ENCODE measurements at places on chromosomes 4 and X. TPM values are rescaled to one million over a fixed set of nuclear protein-coding genes. Genes with fewer than 3 reads are reported as not detected.

- H3K4me1 ChIP-seq = no peaks in the 10 kb centered on the region
- no peaks in the 10 kb centered on the region for H3K36me3 ChIP-seq
- H3K27ac ChIP-seq = no peak overlapping the region
- H3K4me3 ChIP-seq = no peak overlapping the region
- H3K27me3 ChIP-seq = no peaks in the 10 kb centered on the region
- no peak for DNase-seq
These were observed 20.9 kb upstream of the KLHL8 start for GRCh38 chr4:87241336-87241735.

The PLRG1 gene
- 34.7 TPM for total RNA-seq

The SNCA gene
- total RNA-seq = not detected

DNA sequence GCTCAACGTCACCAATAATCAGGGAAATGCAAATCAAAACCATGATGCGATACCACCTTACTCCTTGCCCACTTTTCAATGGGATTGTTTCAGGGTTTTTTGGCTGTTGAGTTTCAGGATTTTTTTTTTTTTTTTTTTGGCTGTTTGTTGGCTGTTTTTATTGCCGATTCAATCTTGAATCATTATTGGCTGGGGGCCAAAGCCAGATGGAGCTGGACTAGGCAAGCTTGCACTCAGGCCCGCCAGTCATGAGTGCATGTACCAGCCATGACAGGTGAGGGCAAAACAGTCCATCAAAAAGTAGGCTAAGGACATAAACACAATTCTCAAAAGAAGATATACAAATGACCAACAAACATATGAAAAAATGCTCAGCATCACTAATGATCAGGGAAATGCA is 13.3 kb downstream of the YIPF7 start:
- no peak for DNase-seq
- H3K27me3 ChIP-seq = no peaks in the 10 kb centered on the region
- no peak overlapping the region for H3K4me3 ChIP-seq
- H3K27ac ChIP-seq = no peak overlapping the region

DNA sequence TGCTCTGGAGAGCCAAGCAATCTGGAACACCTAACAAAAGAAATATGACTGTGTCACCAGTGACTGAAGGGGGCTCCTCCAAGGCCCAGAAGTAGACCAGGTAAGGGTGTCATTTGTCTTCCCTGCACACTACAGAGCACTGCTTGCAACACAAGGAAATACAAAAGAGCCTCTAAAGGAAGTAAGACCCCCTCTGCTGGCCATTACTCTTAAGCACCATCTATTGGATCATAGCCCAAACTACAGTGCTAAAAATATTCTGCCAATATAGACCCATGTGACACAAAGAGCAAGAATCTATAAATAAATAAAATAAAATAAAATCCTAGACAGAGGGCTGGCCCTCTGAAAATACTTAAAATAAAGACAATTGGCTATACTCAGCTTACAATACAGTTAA is 528.7 kb downstream of the TMA16 start:
- H3K4me3 ChIP-seq = no peak overlapping the region
- H3K27ac ChIP-seq = no peak overlapping the region
- H3K36me3 ChIP-seq = no peaks in the 10 kb centered on the region

The SYN1 gene
- total RNA-seq = 5.7 TPM

The PABPC1L2B gene
- not detected for total RNA-seq

The BTK gene
- total RNA-seq = 0.64 TPM

- H3K4me3 ChIP-seq = peak overlapping the region; percentile 56
- peaks cover 3% of the 10 kb centered on the region for H3K4me1 ChIP-seq
- H3K27ac ChIP-seq = peak overlapping the region; percentile 43
- no peaks in the 10 kb centered on the region for H3K27me3 ChIP-seq
- no peak for DNase-seq
These were observed 243.6 kb downstream of the ANK2 start for GRCh38 chr4:113293043-113293560.

DNA sequence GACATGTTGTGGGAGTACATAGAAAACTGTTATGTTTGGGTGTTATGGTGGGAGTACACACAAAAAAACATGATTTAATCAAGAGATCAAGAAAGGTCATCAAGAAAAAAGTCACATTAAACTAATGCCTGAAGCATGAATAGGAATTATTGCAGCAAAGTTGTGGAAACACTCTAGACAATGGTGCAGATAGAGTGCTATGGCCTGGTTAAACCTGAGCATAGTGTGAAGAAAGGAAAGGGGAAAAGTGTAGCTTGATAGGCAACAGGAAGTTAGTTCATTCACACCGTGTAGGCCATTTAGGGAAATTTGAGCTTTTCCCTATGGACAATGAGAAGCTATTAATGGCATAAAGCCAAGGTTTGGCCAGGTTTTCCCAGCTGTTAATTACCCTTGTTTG is 162.1 kb upstream of the EMCN start:
- no peak for DNase-seq
- no peaks in the 10 kb centered on the region for H3K27me3 ChIP-seq
- no peak overlapping the region for H3K4me3 ChIP-seq
- no peaks in the 10 kb centered on the region for H3K4me1 ChIP-seq

The FRG2 gene
- total RNA-seq = not detected

Data from ascending aorta (tissue), 2 donors.